ENCODE measurements at places on chromosomes 16 and 17.

GRCh38 chr16:10196999-10197398 lies 14.8 kb upstream of the GRIN2A start:
- no peak for DNase-seq
- no peak overlapping the region for H3K27ac ChIP-seq
- no peak overlapping the region for H3K4me3 ChIP-seq
- H3K4me1 ChIP-seq = no peaks in the 10 kb centered on the region

DNA sequence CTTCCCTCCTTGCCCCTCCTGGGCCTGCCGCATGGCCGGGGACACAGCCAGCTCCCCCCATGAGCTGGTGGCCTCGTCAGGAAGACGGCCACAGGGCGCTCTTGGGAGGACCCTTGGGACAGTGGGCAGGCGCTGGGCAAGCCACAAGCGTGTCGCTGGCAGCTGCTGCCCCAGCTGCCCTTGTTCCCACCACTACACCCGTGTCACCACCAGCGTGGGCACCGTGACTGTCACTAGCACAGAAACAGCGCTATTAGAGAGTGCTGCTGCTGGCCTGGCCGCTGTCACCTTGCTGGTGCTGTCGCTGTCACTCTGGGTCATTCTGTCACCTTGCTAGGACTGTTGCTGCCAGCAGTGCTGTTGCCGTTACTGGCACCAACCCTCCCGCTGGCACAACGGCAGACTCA lies 47.2 kb downstream of the ZFPM1 start:
- H3K36me3 ChIP-seq = no peaks in the 10 kb centered on the region
- DNase-seq = no peak
- H3K27ac ChIP-seq = no peak overlapping the region
- H3K27me3 ChIP-seq = peaks cover 3% of the 10 kb centered on the region
- no peaks in the 10 kb centered on the region for H3K4me1 ChIP-seq
- H3K4me3 ChIP-seq = no peak overlapping the region

- DNase-seq = peak; percentile 43
- H3K27ac ChIP-seq = peak overlapping the region; percentile 73
- peak overlapping the region; percentile 67 for H3K4me3 ChIP-seq
- H3K36me3 ChIP-seq = no peaks in the 10 kb centered on the region
- H3K4me1 ChIP-seq = peaks cover 29% of the 10 kb centered on the region
- H3K27me3 ChIP-seq = peaks cover 10% of the 10 kb centered on the region
These were observed 2.0 kb upstream of the SCN4A start for GRCh38 chr17:63974594-63975192.

DNA sequence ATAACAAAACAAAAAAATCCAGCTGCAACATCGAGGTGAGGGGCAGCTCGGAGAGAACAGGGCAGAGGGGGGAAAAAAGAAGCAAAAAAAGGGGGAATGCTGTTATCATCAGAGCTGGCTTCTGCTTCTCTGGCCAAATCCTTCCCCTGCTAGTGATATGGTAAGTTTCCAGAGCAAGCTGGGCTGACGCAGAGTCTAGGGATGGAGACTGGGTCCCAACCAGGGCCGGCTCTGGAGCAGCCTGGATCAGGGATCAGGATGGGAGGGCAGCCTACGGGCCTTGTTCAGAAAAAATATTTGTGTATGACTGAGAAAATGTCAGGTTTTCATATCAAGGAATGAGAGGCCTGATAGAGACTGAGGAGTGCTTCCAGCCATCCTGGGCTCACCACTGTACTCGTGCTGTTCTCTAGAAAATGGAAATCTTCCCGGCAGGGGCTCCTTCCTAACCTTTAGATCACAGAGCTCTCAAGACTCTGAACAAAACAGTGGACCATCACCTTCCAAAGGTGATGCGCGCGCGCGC lies 726 bp upstream of the C1QTNF1 start:
- no peak for DNase-seq
- peaks cover 54% of the 10 kb centered on the region for H3K4me1 ChIP-seq
- H3K36me3 ChIP-seq = peaks cover 4% of the 10 kb centered on the region

DNA sequence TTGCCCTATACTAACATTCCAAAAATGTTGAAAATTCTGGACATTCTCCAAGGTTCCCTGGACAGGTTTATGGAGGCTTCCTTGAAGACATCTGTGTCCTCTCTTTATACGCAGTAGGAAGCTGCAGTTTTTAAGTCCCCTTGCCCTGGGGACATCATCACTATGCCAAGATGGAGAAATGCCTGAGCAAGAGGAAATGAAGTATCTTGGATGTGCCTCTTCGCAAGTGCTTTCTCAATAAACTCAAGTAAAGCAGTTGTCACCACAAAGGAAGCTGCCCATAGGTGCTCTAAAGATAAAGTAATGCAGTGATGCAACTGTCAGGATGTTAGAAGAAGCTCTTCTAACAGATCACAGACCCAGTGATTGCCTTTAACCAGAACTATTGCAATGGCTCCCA lies 71.0 kb downstream of the CDYL2 start:
- no peaks in the 10 kb centered on the region for H3K27me3 ChIP-seq
- H3K4me1 ChIP-seq = peaks cover 13% of the 10 kb centered on the region
- no peak overlapping the region for H3K4me3 ChIP-seq
- H3K36me3 ChIP-seq = peaks cover 14% of the 10 kb centered on the region
- DNase-seq = no peak

- H3K27me3 ChIP-seq = peaks cover 12% of the 10 kb centered on the region
- H3K4me1 ChIP-seq = peaks cover 11% of the 10 kb centered on the region
- no peak overlapping the region for H3K27ac ChIP-seq
- DNase-seq = no peak
- H3K4me3 ChIP-seq = no peak overlapping the region
These were observed 3.4 kb upstream of the ENGASE start for GRCh38 chr17:79071161-79071740.

DNA sequence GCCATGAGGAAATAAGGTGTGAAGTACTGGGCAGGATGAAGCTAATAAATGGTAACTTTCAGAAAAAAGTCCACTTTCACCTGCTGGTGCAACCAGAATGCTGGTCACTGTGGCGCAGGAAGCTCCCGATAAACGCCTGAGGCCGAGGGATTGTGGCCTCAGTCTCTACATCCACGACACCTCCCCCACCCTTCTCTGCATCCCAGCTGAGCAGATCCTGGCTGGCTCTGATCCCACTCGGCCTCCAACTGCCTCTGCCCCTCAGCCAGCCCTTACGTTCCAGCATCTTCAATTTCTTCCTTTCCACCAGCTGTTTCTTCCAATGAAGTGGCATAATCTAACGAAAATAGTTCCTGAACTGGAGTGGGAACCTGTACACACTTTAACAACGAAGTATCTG lies 49.5 kb downstream of the COX4I1 start:
- no peak for DNase-seq
- no peak overlapping the region for H3K4me3 ChIP-seq
- H3K27me3 ChIP-seq = peaks cover 72% of the 10 kb centered on the region
- H3K4me1 ChIP-seq = no peaks in the 10 kb centered on the region
- no peak overlapping the region for H3K27ac ChIP-seq
- no peaks in the 10 kb centered on the region for H3K36me3 ChIP-seq

GRCh38 chr16:12458591-12459358 lies 344.9 kb downstream of the CPPED1 start:
- H3K4me1 ChIP-seq = peaks cover 25% of the 10 kb centered on the region
- DNase-seq = no peak
- no peaks in the 10 kb centered on the region for H3K27me3 ChIP-seq
- H3K27ac ChIP-seq = no peak overlapping the region

GRCh38 chr17:82684228-82684841 lies 14.2 kb downstream of the RAB40B start:
- no peak overlapping the region for H3K27ac ChIP-seq
- H3K27me3 ChIP-seq = peaks cover 1% of the 10 kb centered on the region
- peaks cover 9% of the 10 kb centered on the region for H3K4me1 ChIP-seq
- H3K36me3 ChIP-seq = peaks cover 9% of the 10 kb centered on the region
- H3K4me3 ChIP-seq = no peak overlapping the region

DNA sequence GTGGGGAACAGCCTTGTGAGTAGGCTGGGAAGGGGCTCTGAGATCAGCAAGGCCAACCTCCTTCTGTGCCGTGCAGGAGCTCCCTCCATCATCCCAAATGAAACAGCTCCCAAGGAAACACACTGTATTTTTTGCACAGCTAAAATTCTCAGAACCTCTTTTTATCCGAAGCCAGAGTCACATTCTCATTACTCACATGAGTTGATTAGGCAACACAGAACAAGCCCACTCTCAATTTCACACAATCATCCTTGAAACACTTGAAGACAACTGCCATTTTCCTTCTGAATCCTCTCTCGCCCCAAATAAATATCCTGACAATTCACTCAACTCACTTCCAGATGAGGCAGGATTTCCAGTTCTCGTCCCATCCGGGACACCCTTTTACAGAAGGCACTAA lies 66.1 kb downstream of the MYO18A start:
- no peaks in the 10 kb centered on the region for H3K4me1 ChIP-seq
- H3K36me3 ChIP-seq = peaks cover 8% of the 10 kb centered on the region
- no peak overlapping the region for H3K4me3 ChIP-seq
- H3K27ac ChIP-seq = no peak overlapping the region
- no peak for DNase-seq

- H3K36me3 ChIP-seq = no peaks in the 10 kb centered on the region
- no peak overlapping the region for H3K4me3 ChIP-seq
These were observed 604.7 kb upstream of the SALL1 start for GRCh38 chr16:51755577-51756355.

DNA sequence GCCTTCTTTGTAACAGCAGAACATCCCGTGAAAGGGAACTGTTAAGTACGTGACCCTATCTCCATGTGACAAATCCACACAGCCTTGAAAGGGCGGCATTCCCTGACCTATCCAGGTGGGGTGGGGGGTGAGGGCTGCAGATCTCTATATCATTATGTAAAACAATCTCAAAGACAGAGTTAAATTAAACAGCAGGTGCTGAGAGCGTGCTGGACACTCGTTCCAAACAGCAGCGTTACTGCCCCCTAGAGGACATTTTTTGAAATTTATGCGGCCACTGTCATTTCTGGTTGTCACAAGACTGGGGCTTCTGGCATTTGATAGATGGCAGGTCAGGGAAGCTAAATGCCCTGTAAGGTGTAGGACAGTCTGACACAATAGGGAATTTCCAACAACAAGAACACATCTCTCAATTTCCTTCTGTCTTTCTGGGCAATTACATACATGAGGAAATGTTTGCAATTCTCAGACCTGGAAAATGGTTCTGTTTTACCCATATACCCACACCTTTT lies 6.7 kb upstream of the SLC25A39 start:
- peak; percentile 59 for DNase-seq
- H3K36me3 ChIP-seq = no peaks in the 10 kb centered on the region
- H3K27me3 ChIP-seq = peaks cover 5% of the 10 kb centered on the region
- peaks cover 25% of the 10 kb centered on the region for H3K4me1 ChIP-seq
- no peak overlapping the region for H3K27ac ChIP-seq
- H3K4me3 ChIP-seq = no peak overlapping the region

DNA sequence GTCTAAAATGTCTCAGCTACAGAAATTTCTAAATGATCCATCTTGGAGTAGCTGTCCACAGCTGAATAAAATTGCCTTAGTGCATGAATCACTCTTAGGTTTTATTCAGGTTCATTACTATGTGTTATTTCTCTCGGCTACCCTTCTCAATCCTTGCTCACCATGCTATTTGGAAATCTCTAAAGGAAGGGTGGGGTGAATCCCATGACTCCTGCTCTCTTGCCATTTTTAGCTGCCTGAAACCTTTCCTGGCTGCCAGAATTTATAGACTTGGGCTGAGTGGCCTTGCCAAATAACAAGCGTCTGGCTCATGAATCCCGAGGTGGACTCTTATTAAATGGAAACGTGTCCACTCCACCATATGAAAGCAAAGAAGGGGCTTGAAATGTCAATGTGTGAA lies 936.1 kb upstream of the SOX9 start:
- H3K36me3 ChIP-seq = no peaks in the 10 kb centered on the region
- H3K27ac ChIP-seq = no peak overlapping the region
- no peak for DNase-seq
- peaks cover 49% of the 10 kb centered on the region for H3K4me1 ChIP-seq
- no peak overlapping the region for H3K4me3 ChIP-seq

GRCh38 chr17:17455173-17455572 lies 21.6 kb upstream of the MED9 start:
- H3K27ac ChIP-seq = no peak overlapping the region
- peaks cover 26% of the 10 kb centered on the region for H3K27me3 ChIP-seq
- H3K4me1 ChIP-seq = no peaks in the 10 kb centered on the region
- no peak for DNase-seq
- no peak overlapping the region for H3K4me3 ChIP-seq

- no peak for DNase-seq
- no peaks in the 10 kb centered on the region for H3K27me3 ChIP-seq
- H3K27ac ChIP-seq = no peak overlapping the region
- no peaks in the 10 kb centered on the region for H3K36me3 ChIP-seq
- no peak overlapping the region for H3K4me3 ChIP-seq
These were observed 40.0 kb downstream of the TBC1D16 start for GRCh38 chr17:79995696-79996095.

DNA sequence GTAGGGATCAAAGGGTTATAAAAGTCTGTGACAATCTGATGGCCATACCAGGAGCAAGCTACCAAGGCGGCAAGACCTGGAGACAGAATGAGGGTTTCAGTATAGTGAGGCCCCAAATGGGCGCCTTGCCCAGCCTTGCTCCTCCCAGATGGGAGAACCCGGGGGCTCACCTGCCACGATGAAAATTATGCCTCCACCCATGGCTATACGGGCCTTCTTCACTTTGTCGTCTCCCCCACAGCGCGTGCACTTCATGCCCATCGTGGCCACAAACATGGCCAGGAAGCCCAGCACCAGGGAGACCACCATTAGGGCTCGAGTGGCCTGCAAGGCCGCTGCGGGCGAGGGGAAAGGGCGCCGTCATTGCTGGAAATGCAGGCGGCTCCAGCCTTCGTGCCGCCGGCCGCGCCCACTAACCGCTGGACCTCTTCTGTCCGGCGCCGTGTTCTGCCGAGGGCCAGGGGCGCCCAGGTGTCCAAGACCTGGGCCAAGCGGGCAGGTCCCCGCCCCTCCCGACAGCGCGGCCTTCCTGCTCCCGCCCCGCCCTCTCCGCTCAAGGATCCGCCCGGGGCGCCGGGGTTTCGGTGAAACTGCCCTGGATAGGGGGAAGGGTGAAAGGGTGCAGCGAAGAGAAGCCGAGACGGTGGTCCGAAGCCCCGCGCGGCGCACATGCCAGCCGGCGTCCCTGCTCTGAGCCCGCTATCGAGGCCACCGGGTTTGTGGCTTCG lies 1.5 kb downstream of the CLDN7 start:
- no peak overlapping the region for H3K27ac ChIP-seq
- peak overlapping the region; percentile 45 for H3K4me3 ChIP-seq
- DNase-seq = no peak
- peaks cover 19% of the 10 kb centered on the region for H3K4me1 ChIP-seq
- H3K27me3 ChIP-seq = peaks cover 8% of the 10 kb centered on the region

GRCh38 chr16:9567666-9568065 lies 476.2 kb downstream of the HAPSTR1 start:
- no peak overlapping the region for H3K4me3 ChIP-seq
- H3K4me1 ChIP-seq = no peaks in the 10 kb centered on the region
- no peaks in the 10 kb centered on the region for H3K27me3 ChIP-seq
- H3K27ac ChIP-seq = no peak overlapping the region
- no peak for DNase-seq
- H3K36me3 ChIP-seq = no peaks in the 10 kb centered on the region

- H3K4me1 ChIP-seq = peaks cover 28% of the 10 kb centered on the region
- peaks cover 18% of the 10 kb centered on the region for H3K27me3 ChIP-seq
- H3K36me3 ChIP-seq = no peaks in the 10 kb centered on the region
- H3K4me3 ChIP-seq = no peak overlapping the region
- no peak for DNase-seq
These were observed 6.8 kb downstream of the SLC6A2 start for GRCh38 chr16:55662644-55663031.

All from HFFc6 (cell line).